ENCODE measurements at places on chromosomes 7 and 10. TPM values are rescaled to one million over a fixed set of nuclear protein-coding genes. Genes with fewer than 3 reads are reported as not detected.

PPP1R9A gene
- total RNA-seq, result 4.8 TPM

C1QL3 gene
- not detected for total RNA-seq

ZNF736 gene
- 79.8 TPM for total RNA-seq

ALOX5 gene
- 354 TPM for total RNA-seq

ZNF365 gene
- total RNA-seq, result 0.17 TPM

ITGB8 gene
- total RNA-seq, result 0.30 TPM

EEPD1 gene
- 4.1 TPM for total RNA-seq

CRYGN gene
- total RNA-seq, result not detected

CALHM3 gene
- not detected for total RNA-seq

COX15 gene
- total RNA-seq, result 39.5 TPM

ACSL5 gene
- total RNA-seq, result 36.2 TPM

HYAL4 gene
- not detected for total RNA-seq

PDSS1 gene
- 4.3 TPM for total RNA-seq

FXYD4 gene
- total RNA-seq, result not detected

SPDYE5 gene
- total RNA-seq, result not detected

GJD4 gene
- not detected for total RNA-seq

CTAGE6 gene
- total RNA-seq, result 1.9 TPM

PTPRN2 gene
- total RNA-seq, result 1.5 TPM

FAM13C gene
- total RNA-seq, result not detected

DNAJC12 gene
- not detected for total RNA-seq

VSTM4 gene
- not detected for total RNA-seq

CTAGE8 gene
- 1.4 TPM for total RNA-seq

VSTM2A gene
- not detected for total RNA-seq

FZD8 gene
- total RNA-seq, result 1.7 TPM

HIBADH gene
- 15.0 TPM for total RNA-seq

CFTR gene
- total RNA-seq, result not detected

LIPJ gene
- 0.39 TPM for total RNA-seq

STAG3 gene
- total RNA-seq, result 22.0 TPM

HOXA9 gene
- not detected for total RNA-seq

TFR2 gene
- total RNA-seq, result 8.3 TPM

CASD1 gene
- total RNA-seq, result 47.9 TPM

LRRD1 gene
- total RNA-seq, result 0.17 TPM

POU6F2 gene
- total RNA-seq, result 0.53 TPM

COL17A1 gene
- not detected for total RNA-seq

GCC1 gene
- 25.5 TPM for total RNA-seq

GNAT3 gene
- not detected for total RNA-seq

SPDYE2 gene
- total RNA-seq, result 0.47 TPM

COL1A2 gene
- 0.47 TPM for total RNA-seq

FAM25C gene
- total RNA-seq, result not detected

PAX4 gene
- not detected for total RNA-seq

WDFY4 gene
- 560 TPM for total RNA-seq

UNCX gene
- not detected for total RNA-seq

PRF1 gene
- total RNA-seq, result 1.0 TPM

OR2A5 gene
- total RNA-seq, result not detected

ASIC3 gene
- total RNA-seq, result 4.8 TPM

WIPF3 gene
- not detected for total RNA-seq

PRKCQ gene
- total RNA-seq, result 0.15 TPM

SLC39A12 gene
- not detected for total RNA-seq

ZNF398 gene
- total RNA-seq, result 22.5 TPM

TYW1B gene
- 9.4 TPM for total RNA-seq

PBLD gene
- 3.0 TPM for total RNA-seq

Measured in B cell (primary cell).